ENCODE measurements at places on chromosomes 5 and 9.

GRCh38 chr5:36478646-36479317, 127.6 kb upstream of the SLC1A3 start:
- DNase-seq: no peak

DNA sequence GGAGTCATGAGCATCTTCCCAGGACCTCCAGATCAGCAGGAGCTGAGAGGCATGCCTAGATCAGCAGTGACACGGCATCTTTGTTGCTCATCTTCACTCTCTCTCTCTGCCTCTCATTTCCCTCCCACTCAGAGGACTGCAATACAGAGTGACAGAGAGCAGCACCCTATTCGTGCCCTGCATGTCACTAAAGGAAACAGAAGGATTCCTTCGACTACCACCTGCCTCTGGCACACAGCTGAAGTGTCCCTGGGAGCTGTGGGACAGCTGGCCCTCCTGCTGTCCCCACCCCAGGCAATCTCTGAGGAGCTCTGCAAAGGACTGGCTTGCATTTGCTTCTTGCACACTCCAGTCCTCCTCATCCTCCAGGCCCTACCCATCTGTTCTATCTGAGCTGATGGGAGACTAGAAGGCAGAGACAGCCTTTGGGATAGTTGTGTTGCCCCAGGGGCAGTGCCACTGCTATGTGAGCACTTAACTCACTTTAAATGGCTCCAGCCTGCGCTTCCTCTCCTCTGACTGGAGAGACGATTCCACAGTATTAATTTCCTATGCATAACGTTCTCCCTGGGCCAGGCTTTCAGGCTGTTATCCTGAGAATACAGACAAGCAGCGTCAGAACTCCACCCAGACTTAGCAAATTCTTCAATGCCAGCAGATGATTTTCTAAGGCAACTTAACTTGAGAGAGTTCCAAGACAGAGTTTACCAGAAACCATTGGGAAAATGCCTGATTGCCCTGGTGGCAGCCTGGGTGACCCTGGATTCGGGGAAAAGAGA, 167.6 kb upstream of the MAP1B start:
- DNase-seq: no peak

DNA sequence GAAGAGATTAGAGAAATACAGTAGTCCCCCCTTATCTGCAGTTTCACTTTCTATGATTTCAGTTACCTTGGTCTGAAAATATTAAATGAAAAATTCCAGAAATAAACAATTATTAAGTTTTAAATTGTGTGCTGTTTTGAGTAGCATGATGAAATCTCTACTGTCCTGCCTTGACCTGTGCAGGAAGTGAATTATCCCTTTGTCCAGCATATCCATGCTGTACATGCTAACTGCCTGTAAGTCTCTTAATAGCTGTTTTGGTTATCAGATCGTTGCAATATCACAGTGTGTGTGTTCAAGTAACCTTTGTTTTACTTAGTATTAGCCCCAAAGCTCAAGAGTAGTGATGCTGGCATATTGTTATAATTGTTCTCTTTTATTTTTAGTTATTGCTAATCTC, 11.2 kb upstream of the JAK2 start:
- no peak for DNase-seq

GRCh38 chr9:100498592-100498991, 25.6 kb downstream of the TMEFF1 start:
- DNase-seq: no peak

- DNase-seq: no peak
Observed at GRCh38 chr9:16105168-16106020, 552.6 kb downstream of the CCDC171 start.
